Peyer's patch (tissue), 4 donors: ENCODE measurements at places on chromosomes 5 and 9. TPM values are rescaled to one million over a fixed set of nuclear protein-coding genes. Genes with fewer than 3 reads are reported as not detected.

ELAVL2 gene
- not detected for total RNA-seq

MARCHF11 gene
- total RNA-seq: not detected

PLCXD3 gene
- 0.83 TPM for total RNA-seq

GADD45G gene
- 8.7 TPM for total RNA-seq

VCP gene
- 138 TPM for total RNA-seq

GDA gene
- total RNA-seq: 291 TPM

CYLC2 gene
- not detected for total RNA-seq

ZNF483 gene
- 1.6 TPM for total RNA-seq

PCDHGC5 gene
- total RNA-seq: 1.4 TPM

CCL27 gene
- not detected for total RNA-seq

IL4 gene
- total RNA-seq: not detected

MEGF10 gene
- total RNA-seq: 0.19 TPM

IL3 gene
- not detected for total RNA-seq

IL5 gene
- not detected for total RNA-seq

TSLP gene
- total RNA-seq: not detected

PHF24 gene
- total RNA-seq: 0.76 TPM

AFAP1L1 gene
- total RNA-seq: 3.3 TPM

MARCHF3 gene
- total RNA-seq: 10.7 TPM

SLC6A18 gene
- 0.95 TPM for total RNA-seq

DNAI1 gene
- total RNA-seq: not detected

PCDHGA4 gene
- 1.1 TPM for total RNA-seq

CDKN2B gene
- 15.7 TPM for total RNA-seq

MYOT gene
- total RNA-seq: 4.3 TPM

DRD1 gene
- total RNA-seq: 0.13 TPM

PCDHA1 gene
- total RNA-seq: not detected

LIX1 gene
- total RNA-seq: not detected

PNPLA7 gene
- 33.8 TPM for total RNA-seq

KIF4B gene
- total RNA-seq: not detected

FCN2 gene
- not detected for total RNA-seq

LCN12 gene
- total RNA-seq: 8.7 TPM

SPINK7 gene
- total RNA-seq: not detected

CDC25C gene
- 0.94 TPM for total RNA-seq

BRD3OS gene
- total RNA-seq: 11.6 TPM

SPINK13 gene
- not detected for total RNA-seq

DCTN3 gene
- 43.8 TPM for total RNA-seq

PBX3 gene
- total RNA-seq: 83.3 TPM

PCDHA6 gene
- 0.35 TPM for total RNA-seq

MYO10 gene
- total RNA-seq: 34.7 TPM

EXOSC3 gene
- total RNA-seq: 46.4 TPM

MYORG gene
- total RNA-seq: 7.4 TPM

BARHL1 gene
- total RNA-seq: not detected

SOX30 gene
- total RNA-seq: 1.8 TPM

PCDHGA7 gene
- 1.3 TPM for total RNA-seq
